ENCODE measurements at places on chromosomes 5 and 9.

GRCh38 chr9:10366171-10366779, 246.5 kb downstream of the PTPRD start:
- DNase-seq: peak; percentile 2

- DNase-seq: no peak
These were observed 32.5 kb downstream of the SGCD start for GRCh38 chr5:156359476-156359875.

DNA sequence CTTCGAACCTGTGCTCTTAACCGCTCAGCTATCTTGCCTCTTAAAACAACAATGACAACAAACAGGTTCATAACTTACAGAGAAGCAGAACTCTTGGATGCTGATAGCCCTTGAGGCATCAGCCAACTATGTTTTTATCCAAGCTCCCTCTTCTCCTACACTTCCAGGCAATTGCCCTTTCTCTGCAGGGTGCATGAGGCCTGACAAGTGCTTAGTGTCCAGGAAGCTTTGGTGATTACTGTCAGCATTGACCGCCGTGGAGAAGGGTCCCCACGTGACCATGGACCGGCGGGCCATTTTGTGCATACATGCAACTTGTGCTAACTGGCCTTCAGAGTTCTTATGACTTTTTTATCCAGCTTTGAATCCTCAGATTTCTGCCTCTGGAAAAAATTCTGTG, 71.2 kb downstream of the ADCY2 start:
- no peak for DNase-seq

DNA sequence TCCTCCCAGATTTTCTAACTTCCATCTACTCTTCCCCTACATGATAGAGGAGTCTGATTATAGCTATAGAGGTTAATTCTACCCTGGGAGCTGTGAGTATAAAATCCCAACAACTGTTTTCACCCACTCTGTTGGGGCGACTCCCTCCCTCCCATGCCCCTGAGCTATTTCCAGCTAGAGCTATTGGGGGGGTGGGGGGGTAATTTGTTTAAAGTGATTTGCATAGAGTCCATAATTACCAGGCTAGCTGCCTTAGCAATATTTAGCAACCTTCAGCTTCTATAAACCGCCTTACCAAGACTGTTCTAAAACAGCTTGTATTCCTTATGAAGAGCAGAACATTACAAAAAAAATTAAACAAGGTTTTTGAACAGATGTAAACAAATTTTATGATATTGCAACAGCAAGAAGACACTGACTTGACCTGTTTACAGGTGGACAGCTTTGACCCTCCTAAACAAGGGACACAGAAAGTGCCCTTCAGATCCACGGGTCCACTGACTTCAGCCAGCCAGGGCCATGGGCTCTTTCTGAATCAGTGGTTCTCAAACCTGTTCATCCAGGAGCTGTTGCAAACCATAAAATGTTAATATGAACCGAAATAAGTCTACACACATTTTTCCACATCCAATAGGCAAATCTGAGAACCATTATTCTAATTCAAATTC, 98.2 kb downstream of the OTULIN start:
- DNase-seq: no peak

- no peak for DNase-seq
These were observed 333.8 kb upstream of the MPDZ start for GRCh38 chr9:13613296-13613695.

GRCh38 chr5:169048181-169049125, 252.5 kb downstream of the SLIT3 start:
- DNase-seq: no peak

DNA sequence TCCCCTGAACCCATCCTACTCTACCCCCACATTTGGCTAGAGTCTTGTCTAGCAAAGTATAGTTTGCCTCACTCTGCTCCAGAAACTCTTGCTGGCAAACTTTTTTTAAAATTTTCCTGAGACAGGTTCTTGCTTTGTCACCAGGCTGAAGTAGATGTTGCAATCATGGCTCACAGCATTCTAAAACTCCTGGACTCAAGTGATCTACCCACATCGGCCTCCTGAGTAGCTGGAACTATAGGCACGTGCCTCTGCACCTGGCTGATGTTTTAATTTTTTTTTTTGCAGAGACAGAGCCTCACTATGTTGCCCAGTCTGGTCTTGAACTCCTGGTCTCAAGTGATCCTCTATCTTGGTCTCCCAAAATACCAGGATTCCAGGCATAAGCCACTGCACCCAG, 175.8 kb upstream of the FBXL17 start:
- DNase-seq: no peak

DNA sequence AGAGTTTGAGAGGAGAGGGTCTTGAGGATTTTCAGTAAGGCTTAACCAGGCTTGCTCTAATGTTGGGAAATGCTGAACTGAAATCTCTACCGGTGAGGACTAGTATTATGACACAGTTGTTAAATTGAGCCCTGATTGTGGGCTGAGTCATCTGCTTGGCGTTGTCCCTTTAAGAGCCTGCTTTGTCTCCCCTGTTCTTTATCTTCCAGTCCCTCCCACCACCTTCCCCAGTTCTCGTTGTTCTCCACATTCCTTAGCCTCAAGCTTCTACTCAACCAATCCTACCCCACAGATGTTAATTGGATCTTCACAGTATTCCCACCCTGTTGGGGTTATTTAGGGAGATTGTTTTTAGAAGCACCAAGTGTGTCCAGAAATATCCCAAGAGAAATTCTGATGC, 57.6 kb downstream of the ANKRD55 start:
- DNase-seq: no peak

- no peak for DNase-seq
These were observed 9.9 kb downstream of the ERGIC1 start for GRCh38 chr5:172843825-172844576.

- peak; percentile 40 for DNase-seq
These were observed 69.0 kb downstream of the SLC28A3 start for GRCh38 chr9:84271531-84271900.

Data from inflammatory macrophage treated with lipopolysaccharide for 1 hour (primary cell).